ENCODE measurements at places on chromosomes 6 and 20.

DNA sequence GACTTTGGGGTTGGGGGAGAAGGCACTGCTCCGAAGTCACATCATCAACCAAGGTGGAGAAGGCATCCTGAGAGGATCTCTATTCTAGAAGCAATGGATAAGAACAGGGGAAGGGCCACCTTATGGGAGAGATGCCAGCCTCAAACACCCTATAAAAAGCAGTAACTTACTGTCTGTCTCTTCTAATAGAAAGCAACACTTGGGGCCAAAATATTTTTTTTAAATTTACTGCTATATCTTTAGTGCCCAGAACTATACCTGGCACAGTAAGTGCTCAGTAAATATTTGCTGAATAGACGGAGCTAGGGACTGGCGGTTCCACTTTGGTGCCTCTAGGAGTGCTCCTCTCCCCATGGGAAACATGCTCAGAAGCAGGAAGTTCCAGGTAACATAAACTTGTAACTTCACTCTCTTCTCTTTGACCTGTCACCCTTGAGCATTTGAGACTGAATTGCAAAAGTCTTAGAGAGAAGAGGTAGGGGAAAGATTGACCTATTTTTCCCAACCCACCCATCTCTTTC is 807 bp upstream of the OTOR start:
- no peak for DNase-seq

- DNase-seq = peak; percentile 23
Observed at GRCh38 chr20:45911486-45912343, at the start of gene PLTP. Gene PLTP, minus strand, starts transcription at chr20:45912155. Its CDS starts 703 bp downstream, at chr20:45911452.

GRCh38 chr6:81984599-81984998 is 232.1 kb upstream of the TENT5A start:
- DNase-seq = no peak

DNA sequence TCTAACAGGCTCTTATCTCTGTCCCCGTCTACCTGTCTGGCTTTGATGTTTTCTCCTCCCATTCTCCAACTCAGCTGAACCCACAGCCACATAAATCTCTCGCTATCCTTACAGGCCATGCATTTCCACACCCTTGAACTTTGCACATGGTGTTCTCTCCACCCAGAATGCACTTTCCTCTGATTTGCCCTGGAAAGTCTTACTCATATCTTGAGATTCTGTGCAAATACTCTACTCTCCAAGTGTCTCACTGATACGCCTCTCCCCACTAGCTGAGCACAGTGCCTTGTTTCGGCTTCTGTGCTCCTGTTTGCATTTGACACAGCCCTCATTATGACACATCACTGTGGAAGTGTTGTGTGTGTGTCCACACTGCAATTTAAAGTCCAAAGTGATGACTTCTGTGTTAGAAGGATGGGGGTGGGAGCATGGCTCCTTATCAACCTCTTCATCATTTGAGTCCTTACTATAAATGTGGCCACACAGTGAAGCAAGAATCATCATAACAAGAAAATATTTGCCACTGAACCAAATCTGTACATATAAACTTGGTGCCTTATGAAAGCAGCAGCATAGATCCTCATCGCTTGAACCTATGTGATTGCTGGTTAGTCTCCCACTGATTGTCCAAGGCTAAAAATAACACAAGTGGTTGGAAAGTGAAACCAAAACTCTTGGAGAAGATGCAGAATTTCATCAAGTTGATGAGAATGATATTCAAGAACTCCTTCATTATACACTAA is 5.5 kb upstream of the PRELID3B start:
- peak; percentile 24 for DNase-seq

- DNase-seq = no peak
Observed at GRCh38 chr6:167497428-167498056, 172.7 kb downstream of the TTLL2 start.

- DNase-seq = no peak
Observed at GRCh38 chr20:3461211-3461771, 9.5 kb upstream of the ATRN start.

DNA sequence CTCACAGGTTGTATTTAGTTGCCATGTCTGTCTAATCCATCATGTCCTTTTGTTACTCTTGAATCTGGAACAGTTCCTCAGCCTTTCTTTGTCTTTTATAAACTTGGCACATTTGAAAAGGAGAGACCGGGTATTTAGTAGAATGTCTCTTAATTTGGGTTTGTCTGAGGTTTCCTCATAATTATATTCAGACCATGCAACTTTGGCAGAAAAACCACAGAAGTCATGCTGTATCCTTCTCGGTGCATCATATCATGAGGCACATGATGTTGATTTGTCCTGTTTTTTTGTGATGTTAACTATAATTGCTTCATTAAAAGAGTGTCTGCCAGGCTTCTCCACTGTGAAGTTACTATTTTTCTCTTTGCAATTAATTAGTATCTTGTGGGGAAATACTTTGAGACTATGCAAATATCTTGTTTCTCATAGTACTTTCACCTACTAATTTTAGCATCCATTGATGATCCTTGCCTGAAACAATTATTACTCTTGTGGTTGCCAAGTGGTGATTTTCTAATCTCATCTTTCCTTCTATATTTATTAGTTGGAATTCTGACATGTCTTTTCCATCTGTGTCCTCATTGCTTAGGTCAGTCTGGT is 837.3 kb downstream of the DHX35 start:
- DNase-seq = no peak

- DNase-seq = no peak
Observed at GRCh38 chr6:81937296-81937937, 184.9 kb upstream of the TENT5A start.

- no peak for DNase-seq
Observed at GRCh38 chr20:2798095-2798805, 2.2 kb downstream of the CPXM1 start.

- no peak for DNase-seq
Observed at GRCh38 chr6:39266782-39267355, 37.6 kb upstream of the KCNK5 start.

- DNase-seq = no peak
Observed at GRCh38 chr6:221531-222349, 70.5 kb upstream of the DUSP22 start.

GRCh38 chr6:155272353-155273232 is 8.8 kb downstream of the CLDN20 start:
- DNase-seq = no peak

DNA sequence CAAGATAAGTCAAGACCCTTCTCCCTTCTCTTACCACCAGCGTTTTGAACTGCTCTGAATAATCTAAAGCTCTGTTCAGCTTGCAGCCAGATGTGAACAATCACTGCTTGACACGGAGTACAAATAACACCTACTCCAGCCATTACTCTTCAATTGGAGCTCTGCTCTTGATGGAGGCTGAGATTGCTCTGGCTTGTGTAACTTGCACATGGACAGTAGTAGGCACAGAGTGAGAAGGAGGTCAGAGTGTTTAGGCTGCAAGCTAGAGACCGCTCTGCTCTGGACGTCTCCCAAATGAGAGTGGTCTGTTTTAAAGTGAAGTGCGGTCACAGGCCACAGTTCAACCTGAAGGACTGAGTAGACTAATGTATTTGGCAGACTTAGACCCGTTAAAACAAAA is 158.3 kb downstream of the HDGFL1 start:
- no peak for DNase-seq

- no peak for DNase-seq
Observed at GRCh38 chr6:70184723-70185122, 118.2 kb downstream of the COL9A1 start.

DNA sequence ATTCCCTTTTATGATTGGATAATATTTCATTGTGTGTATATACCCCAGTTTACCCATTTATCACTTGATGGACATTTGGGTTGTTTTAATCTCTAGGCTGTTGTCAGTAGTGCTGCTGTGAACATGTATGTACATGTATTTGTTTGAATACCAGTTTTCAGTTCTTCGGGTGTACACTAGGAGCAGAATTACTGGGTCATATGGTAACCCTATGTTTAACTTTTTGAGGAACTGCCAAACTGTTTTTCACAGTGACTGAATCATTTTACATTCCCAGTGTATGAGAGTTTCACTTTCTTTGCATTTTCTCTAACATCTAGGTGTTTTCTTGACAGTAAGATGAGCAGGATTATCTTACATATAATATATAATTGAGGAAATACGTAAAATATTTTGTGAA is 44.7 kb upstream of the ADIG start:
- DNase-seq = no peak

GRCh38 chr20:40512591-40512990 is 176.4 kb downstream of the MAFB start:
- DNase-seq = no peak
